Activated naive CD4-positive, alpha-beta T cell treated with anti-CD3 and anti-CD28 coated beads for 36 hours (primary cell): ENCODE measurements at places on chromosomes 12 and 14. TPM values are rescaled to one million over a fixed set of nuclear protein-coding genes. Genes with fewer than 3 reads are reported as not detected.

- peaks cover 33% of the 10 kb centered on the region for H3K4me1 ChIP-seq
- peaks cover 6% of the 10 kb centered on the region for H3K36me3 ChIP-seq
- peak; percentile 86 for DNase-seq
These were observed 1.6 kb downstream of the SUDS3 start for GRCh38 chr12:118377884-118378470.

- peaks cover 13% of the 10 kb centered on the region for H3K36me3 ChIP-seq
- no peak overlapping the region for H3K4me3 ChIP-seq
- H3K27me3 ChIP-seq = no peaks in the 10 kb centered on the region
- peaks cover 5% of the 10 kb centered on the region for H3K4me1 ChIP-seq
- DNase-seq = no peak
- no peak overlapping the region for H3K27ac ChIP-seq
These were observed 10.1 kb downstream of the TAS2R43 start for GRCh38 chr12:11081987-11082386.

GRCh38 chr12:132513070-132513398 lies 23.1 kb downstream of the FBRSL1 start:
- H3K4me3 ChIP-seq = no peak overlapping the region
- peaks cover 13% of the 10 kb centered on the region for H3K36me3 ChIP-seq
- no peaks in the 10 kb centered on the region for H3K4me1 ChIP-seq
- no peak overlapping the region for H3K27ac ChIP-seq
- no peak for DNase-seq

- no peaks in the 10 kb centered on the region for H3K27me3 ChIP-seq
- peak; percentile 49 for DNase-seq
- no peak overlapping the region for H3K27ac ChIP-seq
- peaks cover 62% of the 10 kb centered on the region for H3K4me1 ChIP-seq
- H3K36me3 ChIP-seq = no peaks in the 10 kb centered on the region
- H3K4me3 ChIP-seq = no peak overlapping the region
These were observed 5.9 kb downstream of the VTI1B start for GRCh38 chr14:67668559-67668958.

DNA sequence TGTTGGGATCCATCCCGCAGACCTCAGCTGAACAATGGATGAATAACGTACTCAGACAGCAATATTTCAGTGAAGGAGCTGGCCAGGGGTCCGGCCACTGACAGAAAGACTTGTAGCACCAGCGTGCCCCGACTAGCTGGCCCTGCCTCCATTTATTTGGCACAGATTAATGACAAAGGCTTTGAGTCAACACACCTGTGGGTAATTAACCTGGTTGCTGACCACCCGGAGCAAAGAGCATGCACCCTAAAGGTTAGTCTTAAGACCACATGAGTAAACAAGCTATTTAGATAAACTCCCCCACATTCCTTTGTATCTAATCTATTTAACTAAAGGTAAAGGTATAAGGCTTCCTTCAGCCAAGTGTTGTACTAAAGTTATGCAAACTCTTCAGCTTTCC lies 868.6 kb downstream of the LRFN5 start:
- no peak overlapping the region for H3K27ac ChIP-seq
- no peaks in the 10 kb centered on the region for H3K27me3 ChIP-seq
- H3K4me1 ChIP-seq = no peaks in the 10 kb centered on the region
- H3K4me3 ChIP-seq = no peak overlapping the region

DNA sequence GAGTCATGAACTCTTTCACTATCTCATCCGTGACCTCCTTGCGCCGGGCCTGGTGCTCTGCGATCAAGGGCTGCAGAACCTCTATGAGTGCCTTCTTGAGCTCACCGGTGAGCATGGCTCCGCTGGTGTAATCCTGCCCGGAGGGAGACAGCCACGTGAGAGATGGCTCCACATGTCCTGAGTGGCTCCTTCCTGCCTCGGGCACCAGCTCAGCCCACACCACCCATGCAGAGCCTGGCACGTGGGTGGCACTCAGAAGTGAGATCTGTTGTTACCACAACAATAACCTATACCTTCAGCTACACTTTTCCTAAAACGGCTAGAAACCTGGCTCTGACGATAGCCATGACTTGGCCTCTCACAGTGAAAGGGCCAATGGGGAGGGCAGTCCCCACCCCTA lies 11.8 kb downstream of the SLC25A47 start:
- DNase-seq = no peak
- peaks cover 49% of the 10 kb centered on the region for H3K36me3 ChIP-seq
- peaks cover 12% of the 10 kb centered on the region for H3K4me1 ChIP-seq
- no peak overlapping the region for H3K27ac ChIP-seq
- H3K27me3 ChIP-seq = no peaks in the 10 kb centered on the region

- no peaks in the 10 kb centered on the region for H3K36me3 ChIP-seq
- H3K27ac ChIP-seq = peak overlapping the region; percentile 85
- DNase-seq = no peak
- no peaks in the 10 kb centered on the region for H3K27me3 ChIP-seq
- H3K4me3 ChIP-seq = no peak overlapping the region
These were observed 48.7 kb upstream of the PLXNC1 start for GRCh38 chr12:94099632-94100031.

MIP gene
- not detected for total RNA-seq

TDRD9 gene
- 0.10 TPM for total RNA-seq

GOLGA3 gene
- total RNA-seq = 25.2 TPM
